ENCODE measurements at places on chromosomes 6 and 20. TPM values are rescaled to one million over a fixed set of nuclear protein-coding genes. Genes with fewer than 3 reads are reported as not detected.
A peak's percentile ranks its signal among the peaks of the same experiment; 100 is the strongest.

DNA sequence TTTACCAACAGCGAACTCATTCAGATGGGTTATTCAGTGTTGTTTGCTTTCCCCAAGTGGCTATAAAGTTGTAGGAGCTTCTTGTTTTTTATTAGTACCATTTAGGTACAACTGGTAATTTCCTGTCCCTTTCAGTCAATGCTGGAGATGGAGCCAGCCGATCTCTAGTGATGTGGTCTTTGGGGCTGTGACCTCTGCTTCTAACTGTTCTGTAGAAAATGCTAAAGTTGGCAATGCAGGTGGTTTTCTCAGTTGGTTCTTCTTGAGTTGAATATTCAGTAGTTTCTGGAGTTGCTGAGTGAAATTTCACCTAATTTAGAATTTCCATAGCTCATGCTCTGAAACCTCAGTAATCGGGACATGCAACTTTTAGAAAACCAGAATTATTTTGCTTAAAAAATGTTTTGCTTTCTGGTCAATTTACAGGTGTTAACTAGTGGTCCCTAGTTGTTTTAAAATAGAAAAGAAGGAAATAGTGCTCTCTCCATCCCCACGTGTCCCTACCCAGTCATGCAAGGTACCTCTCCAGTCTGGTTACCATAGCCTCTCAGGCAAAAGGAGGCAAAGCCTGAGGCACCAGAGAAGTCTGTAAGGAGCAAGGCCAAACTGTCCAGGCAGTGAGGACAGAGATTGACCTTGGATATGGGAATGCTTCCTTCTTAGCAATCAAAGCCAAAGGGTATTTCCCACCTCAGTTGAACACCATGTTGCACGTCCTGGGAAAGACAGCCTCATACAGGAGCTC, 27.3 kb upstream of the GABRR1 start:
- DNase-seq = no peak

DNA sequence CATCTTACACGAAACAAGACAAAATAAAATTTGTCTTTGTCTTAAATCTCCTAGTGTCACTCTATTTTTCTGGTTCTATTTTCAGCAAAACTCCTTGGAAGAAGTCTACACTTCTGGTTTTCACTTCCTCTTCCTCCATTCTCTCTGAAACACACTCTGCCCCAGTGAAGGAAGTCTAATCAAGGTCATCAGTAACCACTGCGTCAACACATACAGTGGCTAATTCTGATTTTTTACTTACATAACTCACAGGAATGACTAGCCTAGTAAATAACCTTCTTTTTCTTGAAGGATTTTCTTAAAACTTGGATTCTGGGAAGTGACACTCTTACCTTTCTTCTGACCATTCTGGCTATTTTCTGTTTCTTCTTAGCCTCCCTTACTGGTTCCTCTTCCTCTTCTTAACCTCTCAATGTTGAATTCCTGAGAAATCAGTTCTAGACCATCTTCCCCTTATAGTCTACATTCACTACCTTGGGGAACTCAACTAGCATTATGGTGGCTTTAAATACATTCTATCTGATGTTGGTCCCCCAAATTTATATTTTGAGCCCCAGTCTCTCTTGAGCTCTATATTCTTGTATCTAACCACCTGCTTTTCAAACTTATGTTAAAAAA, 37.5 kb downstream of the AIG1 start:
- DNase-seq = no peak

GRCh38 chr20:57175397-57176010, 90.9 kb downstream of the BMP7 start:
- DNase-seq = no peak

Gene GABRR2
- polyA plus RNA-seq = 0.12 TPM

DNA sequence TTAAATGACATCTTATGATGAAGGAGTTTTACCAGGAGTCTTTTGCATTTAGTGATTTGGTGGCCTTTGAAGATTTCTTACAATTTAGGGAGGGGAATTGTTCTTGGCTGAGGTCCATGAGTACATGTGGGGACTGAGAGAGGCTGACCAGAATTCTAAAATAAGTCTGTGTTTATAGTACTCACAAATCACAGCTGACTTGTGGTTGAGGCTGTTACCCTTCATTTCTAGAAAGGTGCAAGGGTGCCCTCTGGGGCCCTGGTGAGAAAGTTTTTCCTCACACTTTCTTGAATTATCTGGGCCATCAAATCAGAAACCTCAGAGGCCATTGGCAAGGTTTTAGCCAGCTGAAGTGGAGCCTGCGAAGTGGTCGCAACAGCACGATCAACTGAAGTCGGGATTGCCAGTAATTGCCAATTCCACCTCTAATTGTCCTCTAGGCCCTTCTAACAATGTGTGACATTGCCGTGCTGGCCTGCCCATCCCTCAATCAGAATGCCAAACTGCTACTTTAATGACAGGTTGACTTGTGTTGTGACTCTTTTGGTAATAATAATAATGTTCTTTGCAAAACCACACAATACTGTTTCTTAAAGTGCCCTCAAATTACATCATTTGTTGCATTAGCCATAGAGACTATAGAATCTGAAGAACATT, 221.6 kb downstream of the OGFRL1 start:
- DNase-seq = peak; percentile 55

Gene MAP3K7
- 40.1 TPM for polyA plus RNA-seq

DNA sequence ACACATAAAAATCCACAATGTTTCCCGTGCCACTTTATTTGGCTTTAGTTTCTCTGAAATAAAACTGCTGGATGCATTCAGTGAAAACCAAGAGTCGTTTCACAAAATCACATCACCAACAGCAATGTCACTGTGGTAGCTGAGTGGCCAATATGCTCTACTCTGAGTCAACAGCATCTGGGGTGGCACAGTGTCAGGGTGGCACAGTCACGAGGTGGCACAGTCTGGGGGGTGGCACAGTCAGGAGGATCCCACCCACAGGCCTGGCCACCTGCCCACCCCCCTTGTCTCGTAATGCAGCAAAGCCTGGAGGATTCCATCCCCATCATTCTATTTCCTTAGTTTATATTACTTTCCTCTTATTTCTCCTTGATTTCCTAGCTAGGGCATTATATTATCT, 87.0 kb downstream of the ANKRD60 start:
- DNase-seq = no peak

DNA sequence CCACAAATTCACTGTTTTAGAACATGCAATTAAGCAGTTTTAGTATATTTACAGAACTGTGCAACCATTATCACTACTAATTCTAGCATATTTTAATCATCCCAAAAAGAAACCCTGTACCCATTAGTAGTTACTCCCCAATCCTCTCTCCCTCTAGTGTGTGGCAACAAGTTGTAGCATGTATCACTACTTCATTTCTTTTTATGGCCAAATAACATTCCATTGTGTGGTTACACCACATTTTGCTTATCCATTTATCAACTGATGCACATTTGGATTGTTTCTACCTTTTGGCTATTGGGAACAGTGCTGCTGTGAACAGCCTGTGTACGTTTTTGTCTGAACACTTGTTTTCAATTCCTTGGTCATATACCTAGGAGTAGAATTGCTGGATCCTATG, 31.5 kb upstream of the FKBP1A start:
- DNase-seq = no peak

GRCh38 chr6:118722829-118723813, 71.7 kb upstream of the CEP85L start:
- DNase-seq = no peak

Measured in AG04450 (cell line).